ENCODE measurements at places on chromosomes 7 and 10. TPM values are rescaled to one million over a fixed set of nuclear protein-coding genes. Genes with fewer than 3 reads are reported as not detected.
A peak's percentile ranks its signal among the peaks of the same experiment; 100 is the strongest.

The ABCA13 gene
- total RNA-seq = 3.6 TPM

The GPR146 gene
- total RNA-seq = 5.1 TPM

The KCNH2 gene
- total RNA-seq = not detected

The UCN3 gene
- total RNA-seq = not detected

The STRIP2 gene
- total RNA-seq = 19.7 TPM

DNA sequence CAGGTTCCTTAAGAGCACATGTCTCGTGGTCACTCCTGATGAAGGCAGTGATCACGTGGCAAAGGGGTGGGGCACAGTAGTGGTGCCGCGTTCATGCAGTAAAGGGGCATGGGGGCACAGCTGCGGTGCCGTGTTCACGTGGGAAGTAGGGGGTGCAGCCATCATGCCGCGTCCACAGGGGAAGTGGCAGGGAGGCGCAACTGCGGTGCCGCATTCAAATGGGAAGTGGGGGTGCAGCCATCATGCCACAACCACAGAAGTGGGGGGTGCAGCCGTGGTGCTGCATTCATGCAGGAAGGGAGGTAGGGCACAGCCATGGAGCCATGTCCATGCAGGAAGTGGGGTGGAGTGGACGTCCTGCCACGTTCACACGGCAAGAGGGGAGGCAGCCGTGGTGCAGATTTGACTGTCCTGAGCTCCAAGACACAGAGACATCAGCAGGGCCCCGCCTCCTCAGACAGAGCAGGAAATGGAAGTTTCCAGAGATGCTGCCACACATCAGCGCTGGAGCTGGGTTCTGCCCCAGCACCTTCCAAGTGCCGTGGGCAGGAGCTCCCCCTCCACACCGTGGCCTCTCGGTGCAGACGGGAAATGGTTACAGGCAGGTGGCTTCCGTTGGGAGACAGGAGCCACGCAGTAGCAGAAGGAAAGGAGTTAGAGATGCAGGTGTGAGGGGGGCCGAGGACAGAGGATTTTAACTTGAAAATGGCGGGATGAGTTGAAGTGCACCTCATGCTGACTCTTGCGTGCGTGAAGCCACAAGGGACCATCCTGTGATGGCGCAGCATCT, 95.0 kb upstream of the DDC start:
- DNase-seq = peak; percentile 27
- H3K27me3 ChIP-seq = no peaks in the 10 kb centered on the region
- no peak overlapping the region for H3K4me3 ChIP-seq

- H3K27me3 ChIP-seq = no peaks in the 10 kb centered on the region
- H3K27ac ChIP-seq = no peak overlapping the region
- H3K4me1 ChIP-seq = peaks cover 5% of the 10 kb centered on the region
- H3K36me3 ChIP-seq = peaks cover 50% of the 10 kb centered on the region
These were observed 6.6 kb downstream of the CHCHD2 start for GRCh38 chr7:56099653-56100052.

DNA sequence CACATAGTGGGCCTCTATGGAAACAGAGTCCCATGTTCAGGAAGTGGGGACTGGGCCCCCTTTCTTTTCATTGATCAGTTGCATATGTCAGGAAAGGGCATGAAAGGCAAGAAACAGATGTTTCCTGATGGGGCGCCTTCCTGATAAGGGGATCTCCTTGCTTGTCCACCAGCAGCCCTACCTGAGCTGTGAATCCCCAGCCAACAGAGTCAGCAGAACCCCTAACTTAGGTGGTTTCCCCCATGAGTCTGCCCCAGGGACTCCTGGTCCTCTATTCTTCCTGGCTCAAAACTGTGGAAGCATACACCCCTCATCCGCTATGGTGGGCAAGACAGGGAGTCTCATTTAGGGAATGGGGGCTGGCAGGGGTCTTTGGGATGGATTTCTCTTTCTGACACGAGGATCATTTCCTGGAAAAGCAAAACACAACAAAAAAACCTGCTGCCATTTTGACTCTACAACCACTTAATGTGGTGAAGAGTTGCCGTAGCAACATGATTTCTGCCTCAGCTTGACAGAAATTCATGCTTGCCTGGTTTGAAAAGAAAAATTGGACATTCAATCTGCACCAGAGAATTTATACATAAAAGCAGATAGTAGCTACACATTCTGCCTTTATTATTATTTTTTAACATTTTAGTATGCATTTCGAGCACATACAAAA, 119.8 kb downstream of the SPAG6 start:
- no peak for DNase-seq
- peaks cover 10% of the 10 kb centered on the region for H3K4me1 ChIP-seq
- no peaks in the 10 kb centered on the region for H3K36me3 ChIP-seq
- H3K27ac ChIP-seq = no peak overlapping the region

- no peak overlapping the region for H3K4me3 ChIP-seq
- H3K36me3 ChIP-seq = no peaks in the 10 kb centered on the region
- no peak for DNase-seq
- peaks cover 4% of the 10 kb centered on the region for H3K4me1 ChIP-seq
- H3K27me3 ChIP-seq = peaks cover 5% of the 10 kb centered on the region
These were observed 107.1 kb downstream of the RAB18 start for GRCh38 chr10:27611236-27611635.

DNA sequence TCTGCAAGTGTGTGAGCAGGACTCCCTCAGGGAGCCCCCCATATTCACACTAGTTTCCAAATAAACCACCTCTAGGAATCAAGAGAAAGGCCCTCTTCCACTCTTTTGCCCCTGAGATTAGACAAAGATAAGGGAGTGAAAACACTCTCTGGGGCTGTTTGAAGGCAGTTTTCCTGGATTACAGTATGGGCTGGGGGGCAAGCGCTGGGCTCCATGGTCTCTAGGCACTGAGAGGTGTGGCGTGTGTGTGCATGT, 1.0 kb downstream of the AQP1 start:
- H3K27me3 ChIP-seq = no peaks in the 10 kb centered on the region
- H3K4me1 ChIP-seq = peaks cover 12% of the 10 kb centered on the region
- H3K36me3 ChIP-seq = no peaks in the 10 kb centered on the region
- no peak overlapping the region for H3K27ac ChIP-seq
- no peak overlapping the region for H3K4me3 ChIP-seq
- DNase-seq = no peak

GRCh38 chr10:51063659-51064535, 10.4 kb upstream of the PRKG1 start:
- peaks cover 3% of the 10 kb centered on the region for H3K27me3 ChIP-seq
- peak; percentile 3 for DNase-seq
- no peak overlapping the region for H3K27ac ChIP-seq

- DNase-seq = peak; percentile 94
- H3K4me3 ChIP-seq = no peak overlapping the region
- H3K27me3 ChIP-seq = peaks cover 39% of the 10 kb centered on the region
- peak overlapping the region; percentile 64 for H3K27ac ChIP-seq
- no peaks in the 10 kb centered on the region for H3K36me3 ChIP-seq
These were observed 263.6 kb upstream of the ZMIZ1 start for GRCh38 chr10:78805176-78805575.

- H3K27ac ChIP-seq = peak overlapping the region; percentile 43
- peaks cover 14% of the 10 kb centered on the region for H3K4me1 ChIP-seq
- H3K36me3 ChIP-seq = peaks cover 18% of the 10 kb centered on the region
- no peak overlapping the region for H3K4me3 ChIP-seq
These were observed 128.8 kb downstream of the PPP1R17 start for GRCh38 chr7:31815796-31816195.

DNA sequence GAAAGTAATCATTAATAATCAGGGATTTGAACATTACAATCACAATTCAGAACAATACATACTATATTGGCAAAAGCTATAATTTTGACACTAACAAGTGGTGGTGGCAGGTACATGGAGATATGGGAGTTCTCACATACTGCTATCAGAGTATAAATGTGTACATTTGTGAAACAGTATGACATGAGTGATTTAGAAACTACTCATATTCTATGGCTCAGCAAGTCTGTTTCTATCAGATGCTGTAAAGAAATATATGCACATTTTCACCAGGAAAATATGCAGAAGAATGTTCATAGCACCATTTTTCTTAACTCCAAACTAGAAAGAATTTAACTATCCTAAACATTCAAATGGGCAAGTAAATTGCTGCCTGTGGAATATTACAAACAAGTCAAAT, 620.0 kb downstream of the SH2D4B start:
- no peaks in the 10 kb centered on the region for H3K36me3 ChIP-seq
- H3K4me3 ChIP-seq = no peak overlapping the region
- no peak overlapping the region for H3K27ac ChIP-seq
- no peaks in the 10 kb centered on the region for H3K27me3 ChIP-seq
- no peak for DNase-seq
- H3K4me1 ChIP-seq = no peaks in the 10 kb centered on the region

GRCh38 chr7:117349570-117349969, 26.7 kb upstream of the WNT2 start:
- peaks cover 15% of the 10 kb centered on the region for H3K27me3 ChIP-seq
- H3K4me3 ChIP-seq = no peak overlapping the region
- H3K27ac ChIP-seq = no peak overlapping the region
- no peaks in the 10 kb centered on the region for H3K4me1 ChIP-seq
- H3K36me3 ChIP-seq = no peaks in the 10 kb centered on the region

GRCh38 chr7:152074673-152075072, 49.2 kb downstream of the GALNT11 start:
- H3K36me3 ChIP-seq = no peaks in the 10 kb centered on the region
- no peak overlapping the region for H3K4me3 ChIP-seq
- H3K27me3 ChIP-seq = no peaks in the 10 kb centered on the region
- H3K4me1 ChIP-seq = no peaks in the 10 kb centered on the region
- no peak for DNase-seq

DNA sequence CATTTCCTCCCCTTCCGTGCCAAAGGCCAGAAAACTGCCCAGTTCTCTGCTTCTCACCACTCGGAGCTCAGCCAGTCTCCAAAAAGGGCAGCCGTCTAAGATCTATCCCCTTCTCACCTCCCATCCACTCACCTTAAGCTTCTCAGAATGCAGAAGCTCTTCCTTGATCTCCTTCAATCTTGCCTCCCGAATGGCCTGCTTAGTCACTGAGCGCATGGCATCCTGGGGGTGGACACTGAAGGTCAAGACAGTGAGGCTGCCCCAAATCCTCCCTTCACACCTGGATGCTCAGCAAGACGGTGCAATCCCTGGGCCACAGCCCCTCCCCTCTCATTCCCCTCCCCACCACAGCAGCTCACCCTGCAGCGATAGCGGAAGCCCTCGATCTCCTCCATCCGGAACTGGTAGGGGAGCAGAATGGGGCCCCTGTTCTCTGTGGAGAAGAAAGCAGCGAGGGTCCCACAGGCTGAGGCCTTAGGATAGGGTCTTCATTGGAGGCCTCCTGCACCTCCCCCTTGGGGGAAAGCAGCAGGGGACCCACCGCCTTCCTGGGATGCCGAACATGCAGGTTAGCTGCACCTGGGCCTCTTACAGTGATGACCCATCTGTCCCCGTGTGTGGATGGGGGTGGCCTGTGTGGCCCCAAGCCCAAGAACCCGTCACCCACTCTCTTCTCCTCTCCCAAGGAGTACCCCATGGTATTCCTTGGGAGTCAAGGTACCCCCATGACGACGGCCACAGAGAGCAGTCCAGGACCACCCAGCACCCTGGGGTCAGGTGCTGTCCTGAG, 4.7 kb downstream of the DDX56 start:
- no peaks in the 10 kb centered on the region for H3K27me3 ChIP-seq
- H3K4me3 ChIP-seq = no peak overlapping the region
- DNase-seq = no peak

GRCh38 chr7:102296514-102296913, 9.8 kb downstream of the SH2B2 start:
- H3K4me1 ChIP-seq = no peaks in the 10 kb centered on the region
- DNase-seq = no peak
- H3K27me3 ChIP-seq = no peaks in the 10 kb centered on the region
- H3K36me3 ChIP-seq = no peaks in the 10 kb centered on the region
- no peak overlapping the region for H3K4me3 ChIP-seq
- H3K27ac ChIP-seq = no peak overlapping the region

DNA sequence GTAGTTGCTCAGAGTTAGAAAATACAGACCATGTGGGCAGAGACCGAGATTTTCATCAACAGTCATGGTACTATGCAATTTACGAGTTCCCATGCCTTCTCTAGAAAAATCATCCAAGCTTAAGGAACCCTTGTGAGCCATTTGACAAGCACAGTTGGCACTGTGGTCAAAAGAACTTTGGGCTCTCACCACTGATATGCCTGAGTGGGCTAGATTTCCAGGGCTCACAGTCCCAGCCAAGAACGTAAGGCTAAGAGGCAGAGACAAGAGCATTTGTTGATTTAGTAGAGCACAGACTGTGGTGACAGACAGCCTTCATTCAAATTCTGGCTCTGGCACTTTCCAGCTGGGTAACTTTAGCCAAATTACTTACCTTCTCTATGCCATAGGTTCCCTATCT, 407.0 kb downstream of the SORCS1 start:
- no peaks in the 10 kb centered on the region for H3K36me3 ChIP-seq
- H3K4me3 ChIP-seq = no peak overlapping the region
- H3K27me3 ChIP-seq = no peaks in the 10 kb centered on the region
- no peak overlapping the region for H3K27ac ChIP-seq
- DNase-seq = no peak
- no peaks in the 10 kb centered on the region for H3K4me1 ChIP-seq

Measured in osteoblast (primary cell).